ENCODE measurements at places on chromosomes 4 and X.

- DNase-seq = no peak
- H3K4me3 ChIP-seq = no peak overlapping the region
- H3K36me3 ChIP-seq = no peaks in the 10 kb centered on the region
- H3K4me1 ChIP-seq = no peaks in the 10 kb centered on the region
- H3K27me3 ChIP-seq = peaks cover 7% of the 10 kb centered on the region
These were observed 29.1 kb downstream of the TTC29 start for GRCh38 chr4:146916479-146917076.

DNA sequence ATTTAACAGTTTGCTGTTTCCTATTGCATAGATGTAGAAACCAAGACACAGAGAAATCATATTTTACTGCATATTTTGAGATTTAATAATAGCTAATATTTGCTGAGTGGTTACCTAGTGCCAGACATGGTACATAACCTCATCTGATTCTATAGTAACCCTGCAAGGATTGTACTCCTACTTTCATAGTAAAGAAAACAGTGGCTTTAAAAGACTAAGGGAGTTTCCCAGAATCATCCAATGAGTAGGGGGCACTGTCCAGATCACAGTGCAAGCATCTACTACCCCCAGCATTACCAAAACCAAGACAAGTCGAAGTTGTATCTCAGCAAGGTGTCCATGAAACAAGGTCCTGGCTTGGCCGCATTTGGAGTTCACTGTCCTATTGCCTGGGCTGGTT, 224.5 kb upstream of the TENM3 start:
- no peak overlapping the region for H3K4me3 ChIP-seq
- H3K36me3 ChIP-seq = no peaks in the 10 kb centered on the region
- no peaks in the 10 kb centered on the region for H3K27me3 ChIP-seq
- H3K4me1 ChIP-seq = no peaks in the 10 kb centered on the region

DNA sequence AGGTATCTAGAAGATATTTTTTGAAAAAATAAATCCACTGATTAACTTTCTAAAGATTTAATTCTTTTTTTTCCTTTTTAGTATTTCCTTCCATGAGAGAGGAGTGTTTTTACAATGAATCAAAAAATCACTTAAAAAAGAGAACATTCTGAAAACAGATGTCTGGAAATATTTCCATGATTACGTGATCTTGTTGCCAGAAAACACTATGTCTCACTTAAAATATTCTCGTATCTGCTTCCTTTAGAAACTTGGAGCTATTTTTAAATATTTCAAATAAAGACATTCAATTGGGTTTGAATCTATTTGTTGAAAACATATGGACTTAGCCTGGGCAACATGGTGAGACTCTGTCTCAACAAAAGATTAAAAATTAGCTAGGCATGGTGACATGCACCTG, 232.8 kb upstream of the RASGEF1B start:
- no peaks in the 10 kb centered on the region for H3K36me3 ChIP-seq
- H3K4me1 ChIP-seq = peaks cover 7% of the 10 kb centered on the region
- DNase-seq = no peak
- H3K27me3 ChIP-seq = no peaks in the 10 kb centered on the region

- no peaks in the 10 kb centered on the region for H3K4me1 ChIP-seq
- no peaks in the 10 kb centered on the region for H3K27me3 ChIP-seq
- no peak overlapping the region for H3K4me3 ChIP-seq
- H3K36me3 ChIP-seq = no peaks in the 10 kb centered on the region
These were observed 712.4 kb upstream of the LCORL start for GRCh38 chr4:18733961-18734360.

DNA sequence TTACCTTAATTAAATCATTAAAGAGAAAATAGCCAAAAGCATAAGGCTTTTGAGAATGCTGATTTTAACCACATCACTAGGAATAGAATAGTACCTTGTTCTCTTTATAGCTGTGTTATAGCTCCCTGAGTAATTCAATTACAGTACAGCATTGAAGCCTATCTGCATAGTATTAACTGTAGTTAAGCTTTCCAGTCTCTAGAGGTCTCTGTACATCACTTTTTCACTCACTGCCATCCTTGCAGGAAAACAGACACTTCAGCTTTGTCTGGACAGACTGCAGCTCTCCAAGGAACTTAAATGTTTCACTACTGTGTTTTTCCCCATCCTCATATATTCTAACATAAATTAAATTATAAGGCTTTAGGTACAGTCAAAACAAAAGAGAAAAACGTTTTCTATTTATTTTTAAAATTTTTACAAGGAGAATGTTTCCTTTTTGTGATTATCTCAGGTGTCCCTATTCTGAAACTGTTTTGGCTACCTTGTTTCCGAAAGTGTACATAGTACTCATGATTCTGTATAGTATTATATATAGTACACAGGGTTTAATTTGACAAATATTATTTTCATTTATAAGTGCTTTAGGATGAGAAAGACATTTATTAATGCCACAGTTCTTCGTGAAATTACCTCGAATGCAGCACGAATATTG, 407.9 kb downstream of the PCDH18 start:
- H3K4me1 ChIP-seq = no peaks in the 10 kb centered on the region
- no peak overlapping the region for H3K27ac ChIP-seq
- no peak for DNase-seq
- H3K27me3 ChIP-seq = no peaks in the 10 kb centered on the region
- H3K4me3 ChIP-seq = no peak overlapping the region

DNA sequence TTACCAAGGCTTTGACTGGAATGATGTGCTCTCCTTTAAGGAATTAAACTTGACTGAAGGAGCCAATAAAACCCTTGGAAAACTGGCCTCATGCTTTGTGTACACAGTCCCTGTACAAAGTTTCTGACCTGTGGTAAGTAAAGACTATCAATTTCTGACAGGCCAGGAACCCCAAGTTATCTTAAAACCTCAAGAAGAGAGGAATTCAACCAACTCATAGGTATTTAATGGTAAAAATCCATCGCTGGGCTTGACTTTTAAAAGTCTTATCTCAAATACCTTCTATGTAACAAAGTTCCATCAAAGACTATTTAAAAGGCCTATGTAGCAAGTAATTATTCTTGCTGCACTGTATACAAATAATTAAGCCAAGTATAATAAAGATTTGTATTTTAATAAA, 103.7 kb upstream of the TENT5D start:
- H3K36me3 ChIP-seq = no peaks in the 10 kb centered on the region
- H3K4me3 ChIP-seq = no peak overlapping the region
- no peak for DNase-seq
- H3K27me3 ChIP-seq = peaks cover 23% of the 10 kb centered on the region

DNA sequence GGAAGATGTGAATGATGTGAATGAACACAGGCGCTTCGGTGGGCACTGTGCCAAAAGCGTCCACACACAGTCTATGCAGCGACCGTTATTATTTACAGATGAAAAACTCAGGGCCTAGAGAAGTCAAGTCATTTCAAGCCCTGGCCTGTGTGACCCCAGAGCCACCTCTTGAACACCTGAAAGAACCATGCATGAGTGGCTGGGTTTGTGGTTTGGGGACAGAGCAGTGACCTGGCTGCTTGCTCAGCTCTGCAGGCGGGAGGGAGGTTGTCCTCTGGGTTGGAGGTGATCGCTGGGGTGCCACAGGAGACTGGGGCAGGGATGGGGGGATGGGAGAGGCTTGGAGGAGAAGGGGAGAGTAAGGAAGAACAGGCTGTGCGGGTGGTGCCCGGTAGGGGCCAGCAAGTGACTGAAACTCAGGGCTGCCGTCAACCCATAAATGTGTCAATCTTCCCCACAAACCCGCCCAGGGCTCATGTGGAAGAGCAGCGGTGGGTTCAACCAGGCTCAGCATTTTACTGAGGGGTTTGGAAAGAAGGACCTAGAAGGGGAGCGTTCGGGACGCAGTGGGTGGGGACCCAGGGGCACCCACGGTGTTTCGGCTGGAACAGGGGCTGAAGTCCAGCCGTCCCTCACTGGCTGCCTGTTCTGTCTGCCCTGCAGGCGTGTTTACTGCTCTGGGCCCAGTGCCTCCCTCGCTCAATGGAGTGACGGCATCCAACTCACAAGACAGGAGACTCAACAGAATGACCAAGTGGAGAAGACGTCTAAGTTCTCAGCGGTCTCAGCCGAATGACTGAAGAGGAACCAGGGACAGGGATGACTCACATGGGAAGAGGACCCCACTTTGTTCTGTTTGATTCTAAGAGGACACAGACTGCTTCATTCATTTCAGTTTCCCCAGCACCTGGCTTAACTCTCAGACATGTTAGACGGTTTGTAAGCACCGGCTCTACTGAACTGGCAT, 167.8 kb downstream of the AFAP1 start:
- H3K4me3 ChIP-seq = no peak overlapping the region
- DNase-seq = no peak
- H3K27me3 ChIP-seq = no peaks in the 10 kb centered on the region
- peak overlapping the region; percentile 55 for H3K27ac ChIP-seq
- peaks cover 30% of the 10 kb centered on the region for H3K4me1 ChIP-seq
- H3K36me3 ChIP-seq = peaks cover 84% of the 10 kb centered on the region

GRCh38 chr4:47647544-47647943, 162.5 kb downstream of the ATP10D start:
- no peak overlapping the region for H3K27ac ChIP-seq
- no peak overlapping the region for H3K4me3 ChIP-seq
- H3K4me1 ChIP-seq = no peaks in the 10 kb centered on the region
- peaks cover 9% of the 10 kb centered on the region for H3K27me3 ChIP-seq
- H3K36me3 ChIP-seq = no peaks in the 10 kb centered on the region

GRCh38 chr4:54651050-54651449, 6.7 kb upstream of the KIT start:
- H3K36me3 ChIP-seq = no peaks in the 10 kb centered on the region
- peaks cover 24% of the 10 kb centered on the region for H3K27me3 ChIP-seq
- H3K4me3 ChIP-seq = no peak overlapping the region
- no peak for DNase-seq
- H3K27ac ChIP-seq = no peak overlapping the region

- no peaks in the 10 kb centered on the region for H3K27me3 ChIP-seq
- H3K36me3 ChIP-seq = peaks cover 53% of the 10 kb centered on the region
- peaks cover 72% of the 10 kb centered on the region for H3K4me1 ChIP-seq
- H3K27ac ChIP-seq = peak overlapping the region; percentile 8
- H3K4me3 ChIP-seq = no peak overlapping the region
These were observed 7.8 kb downstream of the YTHDC1 start for GRCh38 chr4:68342134-68342533.

DNA sequence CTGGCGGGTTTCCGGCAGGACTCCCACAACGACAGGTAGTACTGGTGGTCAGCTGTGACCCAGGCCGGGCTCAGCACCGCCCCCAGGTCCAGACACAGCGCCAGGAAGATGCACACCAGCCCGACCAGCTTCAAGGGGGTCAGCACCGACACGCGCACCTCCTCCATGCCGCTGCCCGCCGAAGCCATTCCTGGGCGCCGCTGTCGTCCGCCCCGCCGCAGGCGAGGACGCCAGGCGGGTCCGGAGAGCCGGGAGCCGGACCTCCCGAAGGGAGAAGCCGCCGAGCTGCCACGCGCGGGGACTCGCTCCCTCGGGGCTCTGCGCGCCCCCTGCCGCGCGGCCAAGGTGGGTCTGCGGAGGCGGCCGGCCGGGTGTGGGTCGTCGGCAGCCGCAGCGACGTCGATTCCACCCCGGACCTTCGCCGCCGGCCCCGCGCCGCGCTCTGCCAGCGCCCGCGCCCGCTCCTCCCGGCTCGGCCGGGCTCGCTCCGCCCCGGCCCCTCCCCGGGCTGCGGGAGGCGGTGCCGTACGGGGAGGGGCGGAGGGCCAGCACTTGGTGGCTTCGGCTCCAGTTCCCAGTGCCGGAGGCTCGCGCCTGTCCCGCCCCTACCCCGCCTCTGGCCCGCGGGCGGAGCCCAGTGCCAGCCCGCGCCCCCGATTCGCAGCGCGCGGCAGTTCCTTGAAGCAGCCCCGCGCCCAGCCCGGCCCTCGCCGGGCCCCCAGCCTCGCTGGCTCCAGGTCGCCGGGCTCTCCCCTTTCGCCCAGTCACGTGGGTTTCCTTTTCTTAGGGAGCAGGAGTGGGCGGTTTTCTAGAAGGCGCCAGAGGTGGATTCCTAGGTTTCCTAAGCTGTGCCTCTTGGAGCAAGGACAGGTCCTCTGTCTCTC, at the start of gene TMEM47:
Gene TMEM47, minus strand, starts transcription at position 444 of the 884 bp plus-strand sequence. Its CDS starts 256 bp downstream, at position 188.
- H3K36me3 ChIP-seq = no peaks in the 10 kb centered on the region
- DNase-seq = no peak
- peaks cover 49% of the 10 kb centered on the region for H3K27me3 ChIP-seq
- H3K27ac ChIP-seq = no peak within 1 kb of the TSS
- H3K4me3 ChIP-seq = no peak within 1 kb of the TSS

DNA sequence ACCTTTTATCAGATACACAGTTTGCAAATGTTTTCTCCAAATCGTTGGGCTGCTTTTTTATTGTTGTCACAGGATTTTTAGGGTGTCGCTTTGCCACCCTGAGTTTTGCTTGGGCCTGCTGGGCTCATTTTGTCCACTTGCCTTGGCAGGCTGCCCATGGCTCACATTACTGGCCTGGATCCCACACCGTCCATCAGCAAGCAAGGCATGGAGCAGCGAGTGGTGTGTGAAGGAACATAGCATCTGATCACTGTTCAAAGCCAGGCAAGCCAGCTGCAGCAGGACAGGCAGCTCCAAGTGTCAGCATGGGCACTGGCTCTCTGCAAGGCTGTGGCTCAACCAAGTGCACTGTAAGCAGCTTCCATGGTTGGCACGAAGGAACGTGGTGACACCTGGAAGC, 261.4 kb upstream of the TECRL start:
- DNase-seq = no peak
- H3K4me3 ChIP-seq = no peak overlapping the region
- no peaks in the 10 kb centered on the region for H3K4me1 ChIP-seq
- H3K36me3 ChIP-seq = no peaks in the 10 kb centered on the region

DNA sequence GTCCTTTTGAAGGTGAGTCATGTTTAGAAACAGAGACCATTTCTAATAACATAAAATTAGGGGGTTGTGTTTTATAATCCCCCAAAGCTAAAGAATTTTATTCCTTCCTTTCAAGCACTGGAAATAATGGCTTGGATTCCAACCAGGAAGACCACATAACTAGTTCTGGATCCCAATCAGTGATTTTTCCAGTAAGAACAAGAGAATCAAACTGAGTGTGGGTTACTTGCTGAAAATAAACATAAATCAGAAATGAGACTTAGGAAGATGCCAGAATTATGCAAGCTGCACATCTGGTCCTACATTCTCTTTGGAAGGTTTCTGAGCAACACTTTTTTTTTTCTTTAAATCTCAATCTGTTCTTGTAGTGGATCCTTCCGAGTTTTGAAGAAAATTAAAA, 76.3 kb downstream of the SOWAHB start:
- H3K27me3 ChIP-seq = peaks cover 24% of the 10 kb centered on the region
- DNase-seq = no peak
- H3K4me3 ChIP-seq = no peak overlapping the region

- DNase-seq = no peak
- H3K36me3 ChIP-seq = no peaks in the 10 kb centered on the region
- H3K27ac ChIP-seq = no peak overlapping the region
- H3K4me1 ChIP-seq = no peaks in the 10 kb centered on the region
These were observed 215.6 kb downstream of the DHX15 start for GRCh38 chr4:24368801-24369200.

- DNase-seq = no peak
- H3K27me3 ChIP-seq = peaks cover 22% of the 10 kb centered on the region
- H3K4me3 ChIP-seq = no peak overlapping the region
- peaks cover 36% of the 10 kb centered on the region for H3K36me3 ChIP-seq
These were observed 44.6 kb downstream of the RAB33A start for GRCh38 chrX:130216320-130216719.

GRCh38 chr4:154984148-154984547, 203.1 kb downstream of the RBM46 start:
- no peak for DNase-seq
- H3K4me1 ChIP-seq = no peaks in the 10 kb centered on the region
- H3K27me3 ChIP-seq = peaks cover 5% of the 10 kb centered on the region
- no peaks in the 10 kb centered on the region for H3K36me3 ChIP-seq
- H3K27ac ChIP-seq = no peak overlapping the region
- H3K4me3 ChIP-seq = no peak overlapping the region

- peaks cover 1% of the 10 kb centered on the region for H3K4me1 ChIP-seq
- no peak for DNase-seq
- no peaks in the 10 kb centered on the region for H3K36me3 ChIP-seq
- H3K27me3 ChIP-seq = no peaks in the 10 kb centered on the region
- H3K4me3 ChIP-seq = no peak overlapping the region
These were observed 17.6 kb upstream of the GK start for GRCh38 chrX:30635630-30636029.

- DNase-seq = no peak
- peaks cover 22% of the 10 kb centered on the region for H3K4me1 ChIP-seq
These were observed 33.2 kb upstream of the SLC9A7 start for GRCh38 chrX:46791927-46792809.

Data from activated T-cell treated with anti-CD3 and anti-CD28 coated beads, Interleukin-2, amount 50 U/mL, for 24 hours (primary cell).